CD4-positive, alpha-beta T cell treated with Interleukin-21 for 1 hour (primary cell): ENCODE measurements at places on chromosomes 2 and 18.

GRCh38 chr2:159201360-159202063 lies 85.0 kb downstream of the WDSUB1 start:
- DNase-seq: peak; percentile 59

DNA sequence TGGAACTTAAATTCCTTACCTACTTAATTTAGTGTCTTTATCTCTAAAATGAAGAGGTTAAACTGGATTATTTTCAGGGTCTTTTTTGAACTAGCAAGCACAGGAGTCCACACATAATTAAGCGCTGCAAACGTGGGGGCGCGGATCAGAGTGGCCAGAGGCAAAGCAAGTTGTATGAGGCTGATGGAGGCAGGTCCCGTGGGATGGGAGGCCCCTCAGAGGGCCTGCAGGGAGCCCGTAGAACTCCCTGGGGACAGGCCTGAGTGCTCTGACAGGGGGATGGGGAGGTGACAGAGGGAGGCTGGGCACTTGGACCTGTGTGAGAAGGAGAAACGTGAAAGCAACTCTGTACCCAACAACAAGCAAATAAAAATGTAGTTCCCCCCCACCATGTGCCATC lies 177.8 kb downstream of the ACKR3 start:
- no peak for DNase-seq

- DNase-seq: no peak
Measured at GRCh38 chr18:66749030-66749429, 145.1 kb upstream of the CDH19 start.

DNA sequence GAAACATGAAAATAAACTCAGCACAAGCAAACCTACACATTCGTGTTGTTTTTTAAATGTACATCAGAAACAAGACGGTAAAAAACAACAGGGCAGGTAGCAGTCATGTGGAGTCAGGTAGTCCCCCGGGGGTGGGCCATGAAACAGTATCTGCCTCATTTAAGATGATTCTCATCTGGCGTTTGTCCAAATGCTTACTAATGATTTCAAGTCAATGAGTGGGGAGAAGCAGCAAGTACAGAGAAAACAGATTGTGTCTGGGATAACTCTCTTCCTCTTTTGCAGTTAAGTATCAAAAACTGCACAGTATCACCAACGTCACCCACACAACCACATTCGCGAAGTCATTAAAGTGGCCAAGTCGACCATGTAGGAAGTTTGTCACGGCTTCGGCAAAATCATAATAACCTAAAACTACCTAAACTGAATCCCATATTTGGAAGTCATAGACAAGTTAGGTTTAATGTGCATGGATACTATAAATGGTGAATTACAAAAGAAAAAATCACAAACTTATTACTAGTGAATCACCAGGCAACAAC lies 1.3 kb downstream of the LAPTM4A start:
- peak; percentile 55 for DNase-seq

- no peak for DNase-seq
Measured at GRCh38 chr2:221388891-221389290, 183.2 kb downstream of the EPHA4 start.

GRCh38 chr2:207418419-207418818 lies 111.3 kb upstream of the CREB1 start:
- DNase-seq: no peak

DNA sequence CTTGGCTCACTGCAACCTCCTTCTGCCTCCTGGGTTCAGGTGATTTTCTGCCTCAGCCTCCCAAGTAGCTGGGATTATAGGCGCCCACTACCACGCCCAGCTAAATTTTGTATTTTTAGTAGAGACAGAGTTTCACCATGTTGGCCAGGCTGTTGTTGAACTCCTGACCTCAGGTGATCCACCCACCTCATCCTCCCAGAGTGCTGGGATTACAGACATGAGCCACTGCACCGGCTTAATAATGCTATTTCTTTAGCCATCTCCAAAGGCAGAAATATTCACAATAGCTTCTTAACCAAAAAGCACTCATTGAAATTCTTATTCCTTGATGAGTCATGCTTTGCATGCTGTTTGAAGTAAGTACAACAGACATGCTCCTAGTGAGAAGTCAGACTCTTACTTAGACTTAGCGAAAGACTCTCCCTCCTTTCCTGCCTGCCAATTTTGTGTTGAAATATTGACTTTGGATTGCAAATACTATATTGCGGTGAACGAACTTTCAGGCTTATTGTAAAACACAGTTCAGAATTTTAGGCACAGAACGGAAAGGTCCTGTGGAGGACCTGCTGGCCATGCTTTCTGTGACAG lies 4.4 kb downstream of the ACTR3 start:
- no peak for DNase-seq

DNA sequence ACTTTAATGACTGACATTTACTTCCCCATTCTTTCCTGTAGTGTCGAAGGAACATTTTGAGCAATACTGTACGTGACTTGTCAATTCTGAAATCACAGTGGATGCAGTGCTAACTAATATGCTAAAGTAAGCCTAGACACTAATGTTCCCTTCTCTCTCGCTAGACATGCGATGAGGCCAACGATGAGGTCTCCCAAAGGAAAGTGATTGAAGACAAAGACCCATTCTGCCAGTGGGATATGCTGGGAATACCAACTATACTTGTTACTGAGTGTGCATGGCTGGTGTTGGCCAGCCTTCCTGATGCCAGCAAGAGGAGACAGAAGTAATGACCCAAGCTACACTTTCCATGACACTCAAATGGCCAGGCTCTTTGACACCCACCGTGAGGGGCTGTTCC lies 2.5 kb upstream of the SERPINE2 start:
- no peak for DNase-seq

DNA sequence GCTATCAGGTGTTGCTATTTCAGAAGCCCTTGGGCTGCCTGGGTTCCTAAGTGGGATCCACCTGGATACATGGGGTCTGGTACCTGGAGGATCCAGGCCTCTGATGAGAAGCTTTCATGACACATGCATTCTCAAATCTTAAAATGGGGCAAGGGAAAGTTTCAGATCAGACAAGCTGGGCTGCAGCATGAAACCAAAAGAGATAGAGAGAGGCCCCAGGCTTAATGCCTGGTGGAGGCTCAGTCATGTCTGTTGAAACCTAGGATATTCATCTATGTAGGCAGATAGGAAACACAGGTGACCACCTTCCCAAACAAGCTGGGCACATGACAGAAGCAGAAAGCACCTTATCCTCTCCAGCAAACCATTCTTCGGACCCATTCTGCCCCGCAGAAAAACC lies 18.8 kb upstream of the PLB1 start:
- no peak for DNase-seq

DNA sequence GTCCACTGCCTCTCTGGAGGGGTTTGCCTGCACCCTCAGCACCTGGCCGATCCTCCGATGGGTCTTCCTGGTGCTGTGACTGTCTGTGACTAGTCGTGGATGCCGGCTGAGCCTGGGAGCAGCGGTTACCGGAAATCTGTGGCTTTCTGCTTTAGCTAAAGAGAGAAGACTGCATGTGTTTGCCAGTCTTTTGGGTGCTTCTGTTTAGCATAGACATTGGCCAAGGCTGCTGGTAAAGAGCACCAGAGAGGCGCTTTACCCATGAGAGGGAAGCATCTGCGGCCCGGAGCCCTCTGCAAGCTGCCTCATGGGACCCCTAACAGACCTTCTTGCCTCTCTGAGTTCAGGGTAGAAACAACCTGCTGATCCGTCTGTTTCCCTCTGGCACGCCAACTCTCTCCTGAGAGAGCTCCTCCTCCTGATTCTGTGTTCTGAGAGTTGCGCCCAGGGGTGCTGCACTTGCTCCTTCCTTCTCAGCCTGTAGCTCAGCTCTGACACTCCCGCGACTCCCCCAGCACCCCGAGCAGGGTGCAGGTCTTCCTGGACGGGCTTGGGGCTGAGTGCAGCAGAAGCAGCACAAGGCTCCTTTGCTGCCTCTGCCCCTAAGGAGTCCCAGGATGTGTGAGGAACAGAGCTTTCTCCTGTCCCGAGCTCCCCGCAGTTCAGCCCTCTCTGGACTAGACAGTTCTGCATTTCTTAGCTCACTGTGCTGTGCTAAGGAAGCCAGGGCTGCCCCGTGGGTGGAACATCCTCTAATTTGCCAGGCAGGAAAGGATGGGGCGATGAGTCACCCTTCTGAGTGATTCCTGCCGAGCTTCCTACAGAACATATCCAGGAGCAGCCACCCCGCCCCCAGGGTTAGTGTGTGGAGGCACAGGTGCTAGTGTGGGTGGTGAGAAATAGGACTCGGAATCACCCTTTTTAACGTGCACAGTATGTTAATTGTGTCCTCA lies 203.2 kb downstream of the SH3RF3 start:
- no peak for DNase-seq

DNA sequence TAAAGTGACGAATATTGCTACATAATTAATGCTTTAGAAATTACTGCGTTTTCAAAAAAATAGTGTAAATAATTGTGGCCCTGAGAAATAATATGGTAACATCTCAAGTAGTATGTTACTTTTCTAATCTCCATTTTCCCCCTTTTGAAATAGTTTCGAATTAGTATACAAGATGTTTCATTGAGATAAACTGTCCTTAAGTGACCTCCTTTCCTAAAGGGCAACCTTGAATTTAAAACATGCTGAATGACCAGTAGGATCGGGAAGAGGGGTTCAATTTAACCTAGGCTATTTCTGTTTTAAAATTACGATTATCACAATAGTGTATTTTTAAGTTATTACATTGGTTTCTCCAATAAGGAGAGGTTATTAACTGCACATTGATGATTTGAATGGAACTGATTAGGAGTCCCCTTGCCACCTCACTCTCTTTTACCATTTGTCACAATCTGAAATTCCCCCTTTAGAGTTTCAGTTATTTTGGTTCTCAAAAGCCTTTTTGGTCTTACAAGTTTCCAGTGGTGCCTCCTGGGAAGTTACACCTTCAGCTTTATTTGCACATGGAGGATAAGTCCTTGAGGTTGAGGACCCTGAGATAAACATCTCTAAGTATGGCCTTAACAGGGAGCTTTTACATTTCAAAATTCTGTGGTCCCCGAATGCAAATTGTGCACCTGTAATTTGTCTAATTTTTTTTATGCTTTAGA lies 2.3 kb downstream of the ACTR3 start:
- no peak for DNase-seq

DNA sequence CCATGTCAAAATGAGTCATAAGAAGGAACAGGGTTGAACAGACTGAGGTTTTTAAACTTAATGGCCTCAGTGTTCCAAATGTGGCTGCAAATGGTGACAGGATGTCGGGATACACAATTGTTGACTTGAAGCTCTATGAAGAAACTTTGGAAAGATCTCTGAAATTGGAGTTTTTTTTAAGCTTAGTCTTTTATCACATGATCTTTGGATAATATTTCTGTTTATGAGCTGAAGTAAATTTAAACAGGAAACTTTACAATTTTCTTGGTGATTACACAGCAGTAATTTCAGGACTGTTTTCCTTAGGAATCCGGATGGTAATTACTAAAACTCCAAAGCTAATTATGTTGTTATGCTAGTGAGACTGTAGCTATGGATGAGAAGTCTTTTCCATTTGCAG lies 199.1 kb upstream of the NRXN1 start:
- no peak for DNase-seq

DNA sequence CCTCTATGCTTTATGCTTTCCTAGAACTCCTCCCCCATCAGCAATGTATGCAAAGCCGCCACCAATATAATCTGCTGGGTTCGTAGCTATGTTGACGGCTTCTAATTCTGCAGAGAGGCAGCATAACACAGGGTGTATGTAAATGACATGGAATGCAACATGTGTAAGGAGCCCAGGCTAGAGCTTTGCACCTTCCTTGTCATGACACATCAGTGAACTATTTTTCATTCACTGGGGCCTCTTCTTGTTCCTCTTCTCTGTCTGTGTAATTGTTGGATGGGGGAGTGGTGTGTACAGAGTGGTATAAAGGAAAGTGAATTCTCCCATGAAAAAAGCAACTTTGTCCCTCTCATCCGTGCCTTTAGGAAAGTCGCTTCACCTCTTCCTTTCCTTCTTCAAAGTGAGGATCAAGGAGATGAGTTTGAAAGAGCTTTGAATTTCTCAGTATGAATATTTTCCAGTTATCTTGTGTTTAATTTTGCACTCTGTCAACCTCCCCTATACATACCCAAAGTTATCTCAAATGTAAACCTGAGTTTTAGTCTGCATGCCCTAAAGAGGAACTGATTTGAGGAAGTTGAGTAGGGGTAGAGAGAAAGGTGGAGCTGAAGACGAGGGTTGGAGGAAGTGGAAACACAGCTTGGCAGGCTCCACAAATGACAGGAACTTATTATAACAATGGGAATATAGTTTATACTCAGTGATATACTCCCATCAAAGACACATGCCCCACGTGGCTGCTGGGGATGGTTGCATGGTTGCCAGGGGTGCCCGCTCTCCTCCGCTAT lies 74.9 kb upstream of the ARL4C start:
- no peak for DNase-seq

GRCh38 chr2:134336352-134336751 lies 82.5 kb downstream of the MGAT5 start:
- no peak for DNase-seq

- DNase-seq: no peak
Measured at GRCh38 chr18:75154997-75155396, 53.9 kb downstream of the PTGR3 start.

- no peak for DNase-seq
Measured at GRCh38 chr2:18425210-18425703, 135.2 kb downstream of the RDH14 start.

GRCh38 chr18:79581406-79581805 lies 98.2 kb upstream of the CTDP1 start:
- no peak for DNase-seq

DNA sequence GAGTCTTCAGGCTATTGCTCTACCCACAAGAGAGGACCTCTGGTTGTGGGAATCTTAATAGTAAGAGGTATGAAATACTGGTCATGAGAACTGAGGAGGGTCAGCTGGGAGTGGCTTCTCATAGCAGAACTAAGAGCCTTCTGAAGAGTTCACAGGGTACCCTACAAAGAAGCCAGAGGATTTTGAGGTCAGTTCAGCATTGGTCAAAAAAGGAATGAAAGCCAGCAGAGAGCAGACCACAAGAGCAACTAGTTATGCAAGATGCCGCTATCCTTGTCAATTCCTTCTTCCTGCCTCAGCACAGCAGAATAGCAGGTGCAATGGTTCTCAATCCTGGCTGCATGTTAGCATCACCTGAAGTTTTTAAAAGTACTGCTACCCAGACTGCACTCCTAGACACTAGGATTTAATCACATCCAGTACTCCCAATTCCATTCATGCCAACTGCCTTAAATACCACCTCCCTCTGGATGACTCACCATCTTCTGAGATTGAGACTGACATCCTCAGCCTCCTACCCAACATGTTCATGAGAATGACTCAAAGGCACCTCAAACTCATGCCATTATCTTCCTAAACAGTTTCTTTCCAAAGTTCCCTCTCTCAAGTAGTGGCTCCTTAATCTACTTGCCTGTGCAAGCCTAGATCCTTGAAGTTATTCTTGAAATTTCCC lies 81.0 kb upstream of the RBMS1 start:
- DNase-seq: no peak

DNA sequence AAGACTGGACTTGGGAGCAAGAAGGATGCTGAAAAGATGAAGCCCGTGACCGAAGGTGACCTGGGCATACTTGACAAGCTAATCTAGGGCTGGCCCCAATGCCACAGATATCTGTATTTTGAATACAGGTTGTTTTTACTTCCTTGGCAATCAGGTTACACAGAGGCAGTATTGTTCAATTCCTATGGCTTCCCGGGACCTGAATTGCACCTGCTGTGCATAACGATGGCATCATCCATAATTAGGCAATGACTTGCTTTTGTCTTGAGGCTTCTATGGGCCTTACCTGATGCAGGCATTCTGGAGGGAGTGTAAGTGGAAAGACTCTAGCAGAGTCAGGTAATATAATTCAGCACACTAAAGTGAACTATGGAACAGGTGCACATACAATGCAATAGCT lies 60.6 kb upstream of the CUL3 start:
- DNase-seq: no peak

GRCh38 chr2:207697411-207697810 lies 14.0 kb upstream of the CCNYL1 start:
- DNase-seq: no peak
